ENCODE measurements at places on chromosomes 2 and 18. TPM values are rescaled to one million over a fixed set of nuclear protein-coding genes. Genes with fewer than 3 reads are reported as not detected.

The HOXD11 gene
- not detected for total RNA-seq

The NOL4 gene
- 8.6 TPM for total RNA-seq

The FZD7 gene
- 19.0 TPM for total RNA-seq

The SCG2 gene
- total RNA-seq, result 38.7 TPM

The TXNL1 gene
- 66.7 TPM for total RNA-seq

The RAD51AP2 gene
- not detected for total RNA-seq

The IL18R1 gene
- total RNA-seq, result not detected

The RAMP1 gene
- 7.6 TPM for total RNA-seq

The TRIB2 gene
- total RNA-seq, result 131 TPM

The PAX8 gene
- total RNA-seq, result 1.4 TPM

The CCL20 gene
- not detected for total RNA-seq

DNA sequence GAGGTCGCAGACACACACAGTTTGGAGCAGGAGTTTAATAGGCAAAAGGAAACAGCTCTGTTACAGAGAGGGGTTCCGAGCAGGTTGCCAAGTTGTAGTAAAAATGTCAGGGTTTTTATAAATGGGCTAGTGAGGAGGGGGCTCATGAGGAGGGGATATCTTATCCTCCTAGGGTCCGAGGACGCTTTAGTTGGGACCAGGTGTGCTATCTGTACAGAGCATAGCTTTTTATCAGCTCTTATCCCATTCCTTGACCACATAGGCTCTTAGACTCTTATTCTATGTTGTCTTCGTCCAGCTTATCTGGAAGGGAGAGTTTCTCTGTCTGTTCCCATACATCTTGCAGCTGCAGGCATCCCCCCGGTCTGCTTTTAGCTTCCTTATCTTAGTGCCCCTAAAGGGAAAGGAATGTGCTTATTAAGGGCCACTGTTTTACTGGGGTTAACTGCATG, 44.7 kb downstream of the PDK1 start:
- no peak for DNase-seq

- DNase-seq, result no peak
These were observed 497.3 kb downstream of the CCDC85A start for GRCh38 chr2:56680971-56681631.

- DNase-seq, result no peak
These were observed 256.7 kb upstream of the TNP1 start for GRCh38 chr2:217116610-217117009.

DNA sequence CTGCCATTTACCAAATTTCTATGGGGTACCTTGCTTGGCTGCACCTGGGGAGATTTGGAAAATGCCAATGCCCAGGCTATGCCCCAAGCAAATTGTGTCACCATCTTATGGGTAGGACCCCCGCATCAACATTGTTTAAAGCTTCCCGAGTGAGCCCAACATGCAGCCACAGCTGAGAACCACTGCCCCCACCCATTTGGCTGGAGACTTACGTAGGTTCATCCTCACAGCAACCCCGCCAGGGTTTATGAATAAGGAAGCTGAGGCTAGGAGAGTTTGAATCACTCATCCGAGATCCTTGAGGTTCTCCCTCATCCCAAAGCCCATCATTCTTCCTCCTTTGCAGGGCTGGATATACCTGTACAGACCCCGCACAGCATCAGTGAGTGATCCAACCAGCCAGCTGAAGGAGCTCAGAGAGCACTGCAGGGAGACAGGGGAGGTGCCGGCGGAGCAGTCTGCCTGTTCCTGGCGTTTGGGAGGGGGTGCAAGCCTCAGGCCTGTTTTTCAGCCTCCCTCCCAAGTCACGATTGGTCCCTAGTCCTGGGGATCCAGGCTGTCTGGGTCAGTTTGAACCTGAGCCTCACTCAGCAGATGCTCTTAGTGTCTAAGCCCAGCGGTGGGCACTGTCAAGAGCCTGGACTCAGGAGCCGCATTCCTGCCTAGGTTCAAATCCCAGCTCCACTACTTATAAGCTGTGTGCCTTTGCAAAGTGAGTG, 164.9 kb downstream of the SMAD7 start:
- peak; percentile 5 for DNase-seq

DNA sequence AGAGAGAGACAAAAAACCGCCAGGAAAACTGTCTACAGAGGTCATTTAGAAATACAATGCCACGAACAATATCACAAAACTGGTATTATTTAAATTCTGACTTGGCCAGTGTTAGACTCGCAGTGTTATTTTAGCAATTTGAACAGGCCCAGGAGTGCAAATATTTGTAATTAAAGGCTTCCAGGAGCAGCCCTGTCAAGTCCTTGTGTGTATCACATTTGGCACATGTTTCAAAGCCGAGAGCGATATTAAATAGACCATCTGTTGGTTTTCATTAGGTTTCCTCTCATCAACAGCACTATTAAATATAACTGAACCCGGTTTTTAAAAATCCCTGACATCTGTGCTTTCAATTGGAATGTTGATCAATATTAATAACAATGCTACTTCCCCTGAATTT, 656.9 kb downstream of the TSN start:
- DNase-seq, result no peak

DNA sequence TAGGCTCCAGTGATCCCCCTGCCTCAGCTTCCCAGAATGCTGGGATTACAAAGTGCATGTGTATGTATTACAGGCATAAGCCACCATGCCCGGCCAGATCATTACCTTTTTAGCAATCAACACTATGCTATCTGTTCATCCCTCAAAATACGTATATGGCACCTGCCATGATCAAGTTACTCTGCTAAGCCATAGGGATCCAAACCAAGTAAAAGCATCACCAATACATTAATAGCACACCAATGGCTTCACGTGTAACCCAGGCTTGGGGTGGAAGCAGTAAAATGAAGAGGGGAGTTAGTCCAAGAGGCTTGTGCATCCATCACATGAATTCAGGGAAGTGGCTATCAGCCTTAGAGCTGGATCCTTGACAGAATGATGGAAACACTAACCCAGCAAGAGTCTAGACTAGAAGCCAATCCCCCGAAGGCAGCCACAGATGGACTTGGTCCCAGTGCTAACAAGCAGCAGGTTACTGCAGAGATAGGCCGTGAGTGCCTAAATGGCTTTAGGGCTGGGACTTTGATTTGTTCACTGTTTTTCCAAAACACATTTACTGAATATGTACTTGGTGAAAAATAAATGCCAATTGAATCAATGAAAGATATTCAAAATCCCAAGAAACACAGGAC, 11.3 kb downstream of the HDLBP start:
- peak; percentile 34 for DNase-seq

GRCh38 chr2:169999054-169999453, 171.8 kb downstream of the UBR3 start:
- no peak for DNase-seq

DNA sequence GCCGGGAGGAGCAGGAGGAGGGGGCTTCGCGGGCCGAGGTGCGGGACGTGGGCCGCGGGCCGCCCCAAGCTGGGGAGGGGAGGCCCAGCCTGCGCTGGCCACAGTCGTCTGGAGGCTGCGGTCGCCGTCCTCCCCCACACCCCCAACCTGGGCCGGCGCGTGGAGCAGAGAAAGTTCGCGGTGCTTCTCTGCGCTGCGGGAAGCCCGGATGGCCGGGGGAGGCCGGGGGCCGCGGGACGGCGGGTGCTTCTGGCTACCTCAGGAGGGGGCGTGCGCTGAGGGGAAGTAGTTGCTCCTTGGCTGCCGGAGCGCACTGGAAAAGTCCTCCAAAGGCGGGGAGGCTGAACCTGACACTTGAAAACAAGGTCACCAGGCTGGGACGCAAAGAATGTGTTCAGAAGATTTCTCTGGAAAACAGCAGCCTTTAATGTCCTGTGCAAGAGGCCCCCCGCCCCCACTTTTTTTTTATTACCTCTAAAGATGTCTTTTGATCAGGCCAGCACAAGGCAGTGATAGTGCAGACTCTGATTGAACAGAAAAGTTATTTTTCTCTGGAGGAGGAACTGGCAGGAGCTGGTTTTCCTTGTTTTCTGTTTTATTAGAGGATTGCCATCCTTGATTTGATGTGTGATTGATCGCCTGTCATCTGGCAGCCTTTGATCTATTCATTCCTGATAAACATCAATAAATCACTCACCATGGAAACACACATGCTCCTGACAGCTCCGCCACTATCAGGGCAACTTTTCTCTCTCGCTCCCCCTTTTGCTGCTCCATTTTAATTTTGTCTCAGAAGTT, 1.6 kb downstream of the TSHZ1 start:
- DNase-seq, result peak; percentile 48

DNA sequence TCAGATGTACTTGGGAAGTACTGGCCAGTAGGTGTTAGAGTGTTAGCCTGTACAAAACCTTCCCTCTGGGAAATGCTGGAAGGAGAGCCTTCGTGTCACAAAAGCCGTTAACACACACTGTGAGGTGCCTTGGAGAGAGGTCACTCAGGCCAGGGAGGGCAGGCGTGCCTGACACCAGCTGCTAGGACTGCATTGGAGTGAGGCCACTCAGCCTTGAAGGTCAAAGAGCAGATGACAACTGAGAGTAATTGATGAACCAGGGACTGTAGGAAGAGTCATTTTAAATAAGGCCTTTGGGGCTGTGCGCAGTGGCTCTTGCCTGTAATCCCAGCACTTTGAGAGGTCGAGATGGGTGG, 45.4 kb downstream of the ASAP2 start:
- DNase-seq, result peak; percentile 84

- no peak for DNase-seq
These were observed 67.3 kb upstream of the SPATS2L start for GRCh38 chr2:200239216-200239615.
